Stimulated activated CD8-positive, alpha-beta memory T cell treated with anti-CD3 and anti-CD28 coated beads, Interleukin-4, amount 100 ng/mL, for 1 hour (primary cell): ENCODE measurements at places on chromosomes 6 and 20.

DNA sequence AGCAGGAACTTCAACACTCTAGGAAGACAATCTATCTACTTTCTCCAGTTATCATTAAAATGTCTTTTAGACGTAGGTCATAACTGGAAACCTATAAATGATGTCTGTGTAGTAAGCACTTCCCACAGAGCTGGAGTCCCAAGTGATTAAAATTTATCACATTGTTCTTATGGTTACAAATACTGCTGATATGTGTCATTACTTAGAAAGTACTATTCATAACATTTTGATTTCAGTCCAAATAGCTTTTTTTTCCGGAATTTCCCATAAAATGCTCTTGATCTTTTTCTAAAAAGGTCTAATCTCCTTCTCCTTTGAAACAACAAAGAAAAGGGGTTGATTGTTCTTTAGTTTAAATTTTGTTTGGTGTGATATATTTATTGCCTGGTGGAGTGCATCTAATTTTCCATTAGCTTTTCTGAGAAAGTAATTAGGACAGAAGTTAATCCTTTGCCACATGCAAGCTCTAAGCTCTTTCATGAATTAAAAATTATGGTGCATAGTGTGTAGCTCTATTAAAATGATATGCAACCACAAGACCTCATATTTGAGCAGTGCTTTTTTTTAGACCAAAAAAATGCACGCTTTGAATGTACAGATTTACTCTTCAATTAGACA lies 132.7 kb upstream of the TCF21 start:
- DNase-seq = no peak

DNA sequence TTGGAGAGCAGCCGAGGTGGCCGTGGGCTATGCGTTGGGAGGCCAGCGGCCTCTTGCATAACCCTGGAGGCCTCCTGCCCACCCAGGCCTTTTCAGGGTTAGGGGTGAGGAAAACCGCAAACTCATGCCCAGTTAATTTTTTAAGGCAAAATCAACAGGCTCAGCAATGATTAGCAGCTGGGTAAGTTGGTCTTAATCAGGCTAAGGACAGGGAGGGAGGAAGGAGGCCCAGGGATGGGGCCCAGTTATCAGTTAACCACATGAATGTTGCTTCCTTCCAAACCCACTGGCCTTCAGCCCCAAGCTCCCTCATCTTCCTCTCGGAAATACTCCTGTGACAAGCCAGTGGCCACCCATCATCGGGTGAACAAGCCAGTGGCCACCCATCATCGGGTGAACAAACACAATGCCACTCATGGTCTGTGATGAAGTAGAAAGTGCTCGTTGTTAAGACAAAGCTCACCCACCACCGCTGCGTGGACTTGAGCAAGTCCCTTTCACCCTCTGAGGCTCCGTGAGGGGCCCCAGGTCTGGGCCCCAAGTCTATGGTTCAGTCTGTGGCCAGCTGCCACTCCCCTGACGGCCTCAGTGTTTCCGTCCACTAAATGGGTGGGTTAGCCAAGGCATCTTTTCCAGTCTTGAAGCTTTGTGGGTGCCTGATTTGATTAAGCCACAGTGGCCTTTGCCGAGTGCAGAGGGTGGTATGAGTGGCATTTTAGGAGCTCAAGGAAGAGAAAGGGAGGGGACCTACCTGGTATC lies 39.4 kb downstream of the HNF4A start:
- no peak for DNase-seq

DNA sequence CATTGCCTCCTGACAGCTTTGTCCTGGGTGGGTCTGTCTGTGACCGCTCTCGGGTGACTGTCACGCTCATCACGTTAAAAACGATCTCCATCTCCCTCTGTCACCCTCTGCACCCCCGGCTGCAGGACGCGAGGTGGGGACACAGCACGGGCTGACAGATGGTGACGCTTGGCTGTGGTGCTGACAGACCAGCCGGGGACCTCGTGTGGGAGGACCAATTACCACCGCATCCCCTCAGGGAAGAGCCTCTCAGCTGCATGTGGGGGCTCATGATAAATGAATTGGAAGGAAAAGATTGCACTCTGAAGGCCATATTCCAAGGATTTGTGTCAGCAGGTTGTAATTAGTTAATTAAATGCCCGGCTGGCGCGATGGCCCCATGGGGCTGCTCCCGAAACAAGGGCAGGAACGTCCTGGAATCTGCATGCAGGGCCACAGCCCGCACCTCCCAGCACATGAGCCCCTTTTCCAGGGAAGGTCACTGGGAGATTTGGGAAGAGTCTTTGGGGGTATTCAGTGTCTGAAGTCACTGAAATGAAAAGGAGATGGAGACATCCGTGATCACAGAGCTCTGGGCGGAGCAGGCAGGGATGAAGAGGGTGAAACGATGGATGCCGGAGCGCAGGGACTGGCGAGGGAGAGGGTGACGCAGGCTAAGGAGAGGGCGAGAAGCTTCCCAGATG lies 87.1 kb downstream of the ERMARD start:
- DNase-seq = no peak

DNA sequence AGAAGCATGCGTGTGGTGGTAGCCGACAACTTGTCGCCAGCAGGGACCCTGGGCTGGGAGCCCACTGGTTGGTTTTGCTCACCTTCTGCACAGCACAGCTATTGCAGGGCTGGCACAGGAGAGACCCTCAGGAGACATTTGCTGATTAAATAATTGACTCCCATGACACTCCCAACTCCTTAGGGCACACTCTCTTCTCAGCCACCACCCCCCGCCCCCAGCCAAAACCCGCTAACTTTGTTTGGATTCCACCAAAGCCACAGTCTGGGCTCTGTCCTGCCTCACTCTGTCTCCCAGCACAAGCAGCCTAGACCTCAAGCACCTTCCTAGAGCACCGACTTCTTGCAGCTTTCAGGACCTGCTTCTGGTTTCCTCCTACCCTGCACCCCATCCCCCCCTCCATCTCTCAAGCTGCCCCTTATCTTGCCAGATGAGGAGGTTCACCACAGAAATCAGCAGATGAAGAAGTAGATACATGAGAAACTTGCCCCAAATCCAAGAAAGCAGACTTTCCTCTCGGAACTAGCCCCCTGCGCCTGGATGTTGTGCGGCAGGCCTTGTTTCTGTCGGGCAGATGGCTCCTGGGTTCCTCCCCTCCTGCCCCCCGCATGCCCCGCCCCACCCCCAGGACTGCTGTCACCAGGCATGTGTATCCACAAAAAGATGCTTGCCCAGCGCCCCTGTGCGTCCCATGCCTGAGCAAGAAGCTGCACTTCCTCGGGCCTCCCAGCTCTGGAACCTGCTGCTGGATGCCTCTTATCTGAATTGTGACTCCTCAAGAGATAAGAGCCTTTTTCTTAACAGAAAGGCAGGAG lies 35.0 kb upstream of the CD93 start:
- no peak for DNase-seq

DNA sequence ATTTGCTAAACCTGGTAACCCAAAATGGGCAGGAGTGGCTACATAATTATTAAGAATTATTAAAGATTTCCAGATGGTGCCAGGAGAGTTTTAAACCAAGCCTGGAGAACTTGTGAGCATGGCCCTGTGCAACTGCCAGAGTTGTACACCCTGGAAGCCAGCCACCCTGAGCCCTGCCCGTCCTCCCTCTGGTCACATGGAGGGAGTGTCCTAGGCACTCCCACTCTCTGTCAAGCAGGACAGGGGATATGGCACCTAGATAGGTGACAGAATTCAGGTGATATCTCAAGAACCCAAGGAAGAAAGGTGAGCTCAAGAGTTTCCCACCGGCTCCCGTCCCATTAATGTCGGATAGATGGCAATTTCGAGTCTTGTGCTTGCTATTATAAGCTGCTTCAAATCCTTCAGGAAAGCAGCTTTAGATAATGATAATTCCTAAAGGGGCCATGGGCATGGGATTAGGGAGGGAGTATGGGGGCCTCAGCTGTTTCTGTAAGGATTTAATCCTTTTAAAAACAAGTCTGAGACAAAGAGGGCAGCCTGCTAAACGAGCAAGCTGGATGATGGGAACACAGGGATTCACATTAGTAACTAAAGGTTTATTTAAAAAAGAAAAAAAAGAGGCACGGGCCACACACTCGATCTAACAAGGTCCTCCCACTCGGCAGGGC lies 169.1 kb downstream of the BMP7 start:
- DNase-seq = no peak
